ENCODE measurements at places on chromosomes 11 and 22. TPM values are rescaled to one million over a fixed set of nuclear protein-coding genes. Genes with fewer than 3 reads are reported as not detected.

SLC35C1 gene
- 5.7 TPM for total RNA-seq

PHLDA2 gene
- total RNA-seq, result not detected

C1QTNF4 gene
- 0.58 TPM for total RNA-seq

GRAP2 gene
- 1.6 TPM for total RNA-seq

TTC36 gene
- 1.1 TPM for total RNA-seq

GPR83 gene
- 0.25 TPM for total RNA-seq

GNAZ gene
- total RNA-seq, result 2.9 TPM

TEAD1 gene
- 121 TPM for total RNA-seq

FAT3 gene
- total RNA-seq, result 0.33 TPM

MMP3 gene
- total RNA-seq, result not detected

TMEM25 gene
- total RNA-seq, result 7.8 TPM

SLC6A5 gene
- not detected for total RNA-seq

DNA sequence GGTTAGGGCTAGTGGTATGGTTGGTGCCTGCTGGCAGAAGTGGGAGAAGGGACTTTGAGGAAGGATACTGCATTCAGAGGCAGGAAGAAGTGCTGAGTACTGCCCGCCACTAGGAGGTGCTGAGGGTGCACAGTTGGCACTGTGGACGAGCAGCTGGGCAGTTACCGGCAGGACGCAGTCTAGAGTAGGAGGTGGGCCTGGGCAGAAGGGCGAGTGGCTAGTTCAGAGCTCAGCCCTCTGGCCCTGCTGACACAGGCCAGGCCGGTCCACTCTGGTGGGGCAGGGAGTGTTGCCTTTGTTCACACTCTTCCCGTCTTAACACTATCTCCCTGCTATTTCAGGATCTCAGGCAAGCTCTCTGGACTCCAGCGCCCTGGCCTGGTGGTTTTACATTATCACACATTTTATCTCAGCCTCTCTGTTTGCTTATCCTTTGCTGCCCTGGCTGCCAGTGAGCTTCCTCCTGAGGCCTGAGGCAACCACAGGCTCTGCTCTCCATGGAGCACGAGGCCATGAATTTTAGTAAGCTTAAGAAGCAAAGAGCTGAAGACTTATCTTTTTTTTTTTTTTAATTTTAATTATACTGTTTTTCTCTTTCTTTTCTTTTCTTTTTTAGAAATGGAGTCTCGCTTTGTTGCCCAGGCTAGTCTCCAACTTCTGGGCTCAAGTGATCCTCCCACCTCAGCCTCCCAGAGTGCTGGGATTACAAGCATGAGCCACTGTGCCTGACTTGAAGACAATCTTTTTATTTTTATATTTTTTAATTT lies 26.9 kb downstream of the SNAP29 start:
- H3K36me3 ChIP-seq, result peaks cover 83% of the 10 kb centered on the region
- peaks cover 30% of the 10 kb centered on the region for H3K4me1 ChIP-seq
- no peaks in the 10 kb centered on the region for H3K27me3 ChIP-seq

- H3K4me3 ChIP-seq, result no peak overlapping the region
- peaks cover 24% of the 10 kb centered on the region for H3K4me1 ChIP-seq
- no peaks in the 10 kb centered on the region for H3K36me3 ChIP-seq
- H3K27ac ChIP-seq, result peak overlapping the region; percentile 22
- H3K27me3 ChIP-seq, result no peaks in the 10 kb centered on the region
- no peak for DNase-seq
Measured at GRCh38 chr11:85724748-85725465, 38.9 kb upstream of the CCDC89 start.

GRCh38 chr22:42188808-42189447 lies 58.3 kb upstream of the CYP2D6 start:
- H3K4me3 ChIP-seq, result no peak overlapping the region
- H3K27me3 ChIP-seq, result no peaks in the 10 kb centered on the region
- H3K36me3 ChIP-seq, result no peaks in the 10 kb centered on the region
- no peak for DNase-seq
- H3K4me1 ChIP-seq, result peaks cover 7% of the 10 kb centered on the region

GRCh38 chr11:61578819-61579675 lies 1.8 kb downstream of the SYT7 start:
- H3K27ac ChIP-seq, result no peak overlapping the region
- DNase-seq, result no peak
- peaks cover 56% of the 10 kb centered on the region for H3K4me1 ChIP-seq
- H3K27me3 ChIP-seq, result peaks cover 12% of the 10 kb centered on the region
- no peak overlapping the region for H3K4me3 ChIP-seq
- H3K36me3 ChIP-seq, result no peaks in the 10 kb centered on the region

GRCh38 chr11:9756461-9756860 lies 92.6 kb downstream of the SWAP70 start:
- H3K4me3 ChIP-seq, result no peak overlapping the region
- DNase-seq, result no peak
- no peaks in the 10 kb centered on the region for H3K27me3 ChIP-seq

- H3K4me1 ChIP-seq, result peaks cover 35% of the 10 kb centered on the region
- DNase-seq, result no peak
- H3K27me3 ChIP-seq, result no peaks in the 10 kb centered on the region
- H3K36me3 ChIP-seq, result no peaks in the 10 kb centered on the region
- H3K4me3 ChIP-seq, result no peak overlapping the region
- H3K27ac ChIP-seq, result no peak overlapping the region
Measured at GRCh38 chr11:44223238-44223637, 86.7 kb downstream of the ALX4 start.

DNA sequence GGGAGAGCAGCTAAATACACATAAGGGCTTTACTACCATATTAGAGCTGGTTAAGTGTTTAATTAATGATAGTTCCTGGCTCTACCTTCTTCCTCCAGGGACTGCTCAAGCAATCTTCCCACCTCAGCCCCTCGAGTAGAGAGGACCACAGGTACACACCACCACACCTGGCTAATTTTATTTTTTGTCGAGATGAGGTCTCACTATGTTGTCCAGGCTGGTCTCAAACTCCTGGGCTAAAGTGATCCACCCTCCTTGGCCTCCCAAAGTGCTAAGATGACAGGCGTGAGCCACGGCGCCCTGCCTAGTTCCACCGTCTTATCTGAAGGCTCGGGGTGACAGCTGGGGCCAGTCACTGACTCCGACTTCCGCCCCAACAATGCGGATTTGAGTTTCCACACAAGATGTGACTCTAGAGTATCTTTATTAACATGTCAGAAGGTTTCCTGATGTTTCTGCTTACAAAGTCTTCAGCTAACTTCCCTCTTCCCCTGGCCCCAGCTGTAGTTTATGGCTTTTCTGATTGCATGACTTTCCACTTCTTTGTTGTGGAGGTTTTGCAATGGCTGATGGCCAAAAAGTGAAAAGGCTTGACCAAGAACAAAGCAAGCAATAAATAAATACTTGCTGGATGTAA lies 16.8 kb downstream of the TPST2 start:
- peaks cover 57% of the 10 kb centered on the region for H3K4me1 ChIP-seq
- peak overlapping the region; percentile 43 for H3K27ac ChIP-seq
- no peaks in the 10 kb centered on the region for H3K36me3 ChIP-seq
- H3K4me3 ChIP-seq, result no peak overlapping the region

DNA sequence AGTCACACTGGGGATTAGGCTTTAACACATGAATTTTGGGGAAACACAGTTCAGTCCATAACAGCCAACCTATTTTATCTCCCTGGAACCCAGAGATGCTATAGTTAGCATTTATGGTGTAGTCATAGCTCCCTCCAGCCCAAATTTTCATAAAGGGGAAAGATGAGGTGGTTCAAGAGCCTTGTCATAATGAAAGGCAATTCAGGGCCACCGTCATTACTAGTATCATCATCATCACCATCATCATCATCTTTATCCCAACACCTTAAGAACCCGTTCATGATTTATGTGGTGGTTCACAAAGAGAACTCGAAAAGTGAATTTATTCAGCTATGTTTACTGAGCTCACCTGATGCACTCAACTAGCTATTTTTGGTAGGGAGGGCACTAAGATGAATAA lies 2.4 kb upstream of the TUBA8 start:
- peaks cover 27% of the 10 kb centered on the region for H3K4me1 ChIP-seq
- DNase-seq, result no peak
- no peak overlapping the region for H3K4me3 ChIP-seq
- no peak overlapping the region for H3K27ac ChIP-seq

DNA sequence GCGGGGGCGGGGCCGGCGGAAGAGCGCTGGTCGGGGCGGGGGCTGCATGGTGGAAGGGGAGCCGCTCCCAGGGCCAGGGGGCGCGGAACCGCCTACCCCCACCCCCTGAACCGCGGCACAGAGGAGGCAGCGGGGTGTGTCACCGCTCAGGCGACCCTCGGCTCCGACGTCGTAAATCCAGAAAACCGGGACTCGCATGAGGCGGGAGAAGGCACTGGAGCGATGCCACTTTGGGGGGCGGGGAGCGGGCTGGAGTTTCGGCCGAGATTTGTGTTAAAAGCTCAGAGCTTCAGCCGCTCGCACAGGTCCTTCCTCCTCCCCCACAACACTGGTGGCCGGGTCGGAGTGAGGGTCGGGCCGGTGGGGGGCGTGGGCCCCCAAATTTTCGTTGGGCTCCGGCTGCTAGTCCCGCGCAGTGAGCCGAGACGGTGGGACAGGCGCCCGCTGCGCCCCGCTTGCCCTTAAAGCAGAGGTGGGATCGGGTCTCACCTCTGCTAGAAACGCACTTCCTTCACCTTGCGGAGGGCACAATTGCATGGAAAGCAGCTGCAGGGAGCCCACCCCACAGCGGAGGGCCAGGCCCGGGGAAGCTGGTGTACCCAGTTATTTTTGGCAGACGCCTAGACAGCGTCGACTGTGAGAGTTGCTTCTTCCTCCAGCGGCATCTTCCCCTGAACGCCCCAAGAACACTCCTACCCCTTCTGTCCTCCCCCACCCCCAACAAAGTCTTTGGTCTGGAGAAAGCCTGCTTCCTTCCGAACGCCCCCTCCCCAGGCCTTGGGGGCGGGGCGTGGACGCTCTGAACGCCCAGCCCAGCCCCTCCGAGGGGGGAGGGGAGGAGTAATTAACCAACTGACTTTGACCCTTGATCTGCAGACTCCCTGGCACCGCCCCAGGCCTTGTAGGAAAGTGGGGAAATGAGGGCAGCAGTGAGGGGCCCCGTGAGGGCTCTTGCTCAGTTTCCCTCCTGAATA lies 1.1 kb downstream of the OVOL1 start:
- H3K4me3 ChIP-seq, result peak overlapping the region; percentile 51
- H3K36me3 ChIP-seq, result no peaks in the 10 kb centered on the region
- peaks cover 91% of the 10 kb centered on the region for H3K27me3 ChIP-seq
- H3K4me1 ChIP-seq, result peaks cover 24% of the 10 kb centered on the region
- no peak overlapping the region for H3K27ac ChIP-seq

GRCh38 chr11:88301488-88302140 lies 35.9 kb downstream of the CTSC start:
- H3K27me3 ChIP-seq, result no peaks in the 10 kb centered on the region
- no peak overlapping the region for H3K4me3 ChIP-seq
- H3K27ac ChIP-seq, result no peak overlapping the region
- H3K36me3 ChIP-seq, result peaks cover 8% of the 10 kb centered on the region
- peaks cover 5% of the 10 kb centered on the region for H3K4me1 ChIP-seq
- no peak for DNase-seq

GRCh38 chr11:122741613-122742300 lies 86.2 kb downstream of the UBASH3B start:
- H3K4me3 ChIP-seq, result no peak overlapping the region
- H3K27ac ChIP-seq, result peak overlapping the region; percentile 65
- no peaks in the 10 kb centered on the region for H3K36me3 ChIP-seq
- DNase-seq, result peak; percentile 33
- peaks cover 6% of the 10 kb centered on the region for H3K27me3 ChIP-seq

Measured in left ventricle myocardium inferior (tissue), 1 donor.